ENCODE measurements at places on chromosomes 7 and 10.

GRCh38 chr10:5076615-5077014 is 17.6 kb upstream of the AKR1C3 start:
- DNase-seq = no peak

DNA sequence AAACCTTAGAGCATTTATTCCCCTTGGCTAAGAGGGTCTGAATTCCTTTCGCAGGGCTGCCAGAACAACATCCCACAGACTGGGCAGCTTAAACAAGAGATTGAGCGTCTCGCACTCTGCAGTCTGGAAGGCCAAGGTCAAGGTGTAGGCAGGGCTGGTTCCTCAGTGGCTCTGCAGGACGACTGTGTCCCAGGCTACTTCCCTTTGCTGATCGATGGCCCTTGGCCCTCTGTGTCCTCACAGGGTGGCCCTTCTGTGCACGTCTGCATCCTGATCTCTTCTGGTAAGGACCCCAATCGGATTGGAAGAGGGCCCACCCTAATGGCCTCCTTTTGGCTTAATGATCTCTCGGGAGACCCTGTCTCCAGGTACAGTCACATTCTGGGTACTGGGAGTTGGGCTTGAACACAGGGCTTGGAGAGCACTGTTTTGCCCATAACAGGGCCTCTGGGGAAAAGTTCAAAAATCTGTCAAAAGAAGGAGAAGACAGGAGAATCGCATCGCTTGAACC is 35.1 kb upstream of the DNAJB6 start:
- no peak for DNase-seq

GRCh38 chr7:41421056-41421455 is 281.8 kb downstream of the INHBA start:
- DNase-seq = no peak

GRCh38 chr10:24561453-24561852 is 162.2 kb downstream of the ARHGAP21 start:
- no peak for DNase-seq

DNA sequence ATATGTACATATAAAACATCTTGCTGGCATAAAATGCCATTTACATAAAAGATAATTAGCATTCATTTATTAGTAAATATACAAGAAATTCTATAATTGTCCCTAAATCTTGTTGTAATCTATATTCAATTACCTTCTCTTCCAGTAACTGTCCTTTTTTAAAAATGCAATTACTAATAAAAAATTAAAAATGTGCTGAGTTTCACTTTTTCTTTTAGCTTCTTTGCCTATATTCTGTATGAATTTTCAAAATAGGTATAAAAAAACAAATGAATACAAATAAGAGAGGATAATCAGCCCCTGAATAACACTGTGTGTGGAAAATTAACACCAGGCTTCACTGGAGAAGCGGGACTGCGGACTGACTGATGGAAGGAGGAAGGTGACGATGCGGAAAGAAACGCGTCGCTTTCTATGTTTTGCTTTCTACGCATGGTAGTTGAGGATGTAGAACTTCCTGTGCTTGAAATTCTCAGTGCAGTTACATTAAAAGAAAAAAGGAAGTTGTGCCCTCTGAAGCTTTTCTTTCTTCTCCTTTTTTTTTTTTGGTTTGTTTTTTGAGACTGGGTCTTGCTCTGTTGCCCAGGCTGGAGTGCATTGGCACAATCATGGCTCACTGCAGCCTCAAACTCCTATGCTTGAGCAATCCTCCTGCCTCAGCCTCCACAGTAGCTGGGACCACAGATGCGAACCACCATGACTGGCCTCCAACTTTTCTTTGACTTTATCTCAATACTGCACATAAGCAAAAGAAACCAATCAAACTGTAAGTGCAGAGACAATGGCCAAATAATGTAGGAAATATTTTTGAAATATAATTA is 7.4 kb upstream of the ZMYND11 start:
- DNase-seq = peak; percentile 20

- no peak for DNase-seq
Measured at GRCh38 chr10:13003004-13003403, 1.5 kb upstream of the CCDC3 start.

DNA sequence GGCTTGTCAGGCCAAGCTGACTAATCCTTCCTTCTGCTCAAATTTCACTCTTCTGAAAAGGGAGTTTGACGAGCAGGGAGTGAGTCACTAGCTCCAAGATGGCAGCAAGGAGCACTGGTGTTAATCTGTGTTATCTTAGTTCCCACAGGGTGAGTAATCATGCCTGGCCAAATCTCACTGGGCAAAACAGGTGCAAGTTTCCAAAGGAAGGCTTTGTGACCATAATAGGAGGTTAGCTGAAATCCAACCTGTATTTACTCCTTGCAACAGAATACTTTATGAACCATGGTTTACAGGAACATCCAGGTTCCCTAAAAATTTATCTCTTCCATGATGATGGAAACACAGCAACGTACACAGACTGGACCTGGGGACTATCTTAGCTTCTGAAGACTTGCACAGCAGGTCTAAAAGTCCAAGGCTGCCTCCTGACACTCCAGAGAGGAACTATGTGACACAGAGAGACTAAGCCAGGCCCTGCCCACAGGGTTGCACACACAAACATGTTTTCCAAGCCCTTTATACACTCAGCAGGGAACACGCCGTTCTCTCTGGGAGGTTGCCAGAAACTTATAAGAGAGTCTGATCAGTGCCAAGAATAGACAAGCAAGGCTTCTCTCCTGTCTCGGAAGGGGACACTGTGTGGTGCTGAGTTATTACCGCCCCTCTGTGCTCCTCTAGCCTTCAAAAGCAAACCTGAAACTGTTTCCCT is 46.3 kb downstream of the PDK4 start:
- no peak for DNase-seq

- no peak for DNase-seq
Measured at GRCh38 chr10:124119946-124120345, 26.5 kb upstream of the CHST15 start.

DNA sequence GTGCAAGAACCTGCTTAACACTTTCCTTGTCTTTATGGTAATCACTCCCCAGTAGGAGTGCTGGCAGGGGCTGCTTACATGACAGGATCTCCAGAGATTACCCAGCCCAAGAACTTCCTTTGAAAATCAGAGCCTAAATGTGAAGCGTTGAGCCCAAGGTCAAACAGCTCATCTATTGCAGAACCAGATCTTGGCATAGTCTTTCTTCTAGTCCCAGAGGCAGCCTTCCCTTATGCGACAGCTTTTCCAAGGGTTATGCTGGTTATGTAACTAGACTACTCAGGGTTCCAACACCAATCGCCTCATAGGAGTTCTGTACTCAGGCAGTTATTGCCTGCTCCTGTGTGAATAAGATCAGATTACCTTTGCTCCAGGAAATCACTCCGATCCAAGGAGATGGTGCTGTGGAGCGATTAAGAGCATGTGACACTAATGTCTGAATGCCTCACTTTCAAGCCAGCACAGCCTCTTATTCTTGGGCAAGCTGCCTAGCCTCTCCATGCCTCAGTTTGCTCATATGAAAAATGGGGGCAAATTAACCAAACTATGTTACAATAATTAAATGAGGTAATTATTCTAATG is 8.4 kb upstream of the LGI1 start:
- no peak for DNase-seq

DNA sequence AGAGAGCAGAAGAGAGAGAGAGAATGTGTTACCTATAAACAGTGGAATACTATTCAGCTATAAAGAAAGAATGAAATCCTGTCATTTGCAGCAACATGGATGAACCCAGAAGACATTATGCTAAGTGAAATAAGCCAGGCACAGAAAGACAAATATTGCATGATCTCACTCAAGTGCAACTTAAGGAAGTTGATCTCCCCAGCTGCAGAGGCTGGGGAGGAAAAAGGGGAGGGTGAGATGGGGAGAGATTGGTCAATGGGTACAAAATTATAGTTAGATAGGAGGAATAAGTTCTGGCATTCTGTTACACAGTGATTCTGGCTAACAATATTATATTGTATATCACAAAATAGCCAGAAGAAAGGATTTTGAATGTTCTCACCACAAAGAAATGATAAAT is 11.2 kb upstream of the JAZF1 start:
- DNase-seq = no peak

- DNase-seq = no peak
Measured at GRCh38 chr7:27890205-27890849, 150.4 kb downstream of the TAX1BP1 start.

GRCh38 chr10:106980495-106981451 is 183.7 kb downstream of the SORCS1 start:
- no peak for DNase-seq

DNA sequence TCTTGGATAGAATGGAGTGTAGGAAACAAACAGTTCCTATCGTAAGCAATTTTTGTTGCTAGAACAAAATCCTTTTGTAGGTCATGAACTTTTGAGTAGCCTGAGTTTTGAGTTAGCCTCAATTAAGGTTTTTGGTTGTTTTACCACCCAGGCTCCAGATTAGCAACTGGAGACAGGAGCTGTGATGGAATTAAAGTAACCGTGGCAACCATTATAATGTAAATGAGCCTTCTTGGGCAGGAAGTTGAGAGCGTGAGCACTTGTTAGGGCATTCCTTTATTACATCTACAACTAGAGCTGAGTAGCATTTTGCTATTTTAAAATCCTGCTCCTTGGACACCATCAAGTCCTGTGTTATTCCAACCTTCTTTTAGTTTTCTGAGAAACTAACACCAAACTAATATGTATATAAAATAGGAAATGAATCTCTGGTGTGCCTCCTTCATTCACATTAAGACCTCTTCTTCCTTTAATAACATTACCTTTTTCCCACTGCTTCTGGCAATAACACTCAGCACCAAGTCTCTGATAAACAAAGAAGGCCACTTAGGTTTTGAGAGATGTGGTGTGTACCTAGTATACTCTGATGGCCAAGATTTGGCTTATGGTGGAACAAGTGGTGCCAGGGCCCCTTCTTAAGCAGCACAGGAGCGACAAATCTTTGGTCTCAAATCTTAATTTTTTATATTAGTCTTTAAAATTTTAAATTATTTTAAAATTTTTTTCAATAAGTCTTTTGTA is 34.0 kb downstream of the AHCYL2 start:
- no peak for DNase-seq

DNA sequence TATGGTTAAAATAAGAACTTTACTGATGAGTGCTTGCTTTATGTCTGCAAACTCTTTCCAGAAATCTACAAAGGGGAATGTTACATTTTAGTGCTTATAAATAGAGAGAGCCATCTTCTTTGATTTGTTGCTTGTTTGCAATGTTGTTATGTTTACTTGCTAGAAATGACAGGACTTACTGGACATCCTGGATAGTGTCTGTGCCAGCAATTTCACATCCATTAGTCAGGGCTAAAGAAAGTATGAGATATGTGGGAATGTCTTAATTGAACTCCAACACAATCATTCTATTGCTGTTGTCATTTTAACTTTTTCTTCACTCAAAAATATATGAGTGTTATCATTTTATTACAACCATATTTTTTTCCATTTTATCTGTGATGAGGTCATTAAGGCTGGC is 453.2 kb downstream of the TNS3 start:
- DNase-seq = no peak

DNA sequence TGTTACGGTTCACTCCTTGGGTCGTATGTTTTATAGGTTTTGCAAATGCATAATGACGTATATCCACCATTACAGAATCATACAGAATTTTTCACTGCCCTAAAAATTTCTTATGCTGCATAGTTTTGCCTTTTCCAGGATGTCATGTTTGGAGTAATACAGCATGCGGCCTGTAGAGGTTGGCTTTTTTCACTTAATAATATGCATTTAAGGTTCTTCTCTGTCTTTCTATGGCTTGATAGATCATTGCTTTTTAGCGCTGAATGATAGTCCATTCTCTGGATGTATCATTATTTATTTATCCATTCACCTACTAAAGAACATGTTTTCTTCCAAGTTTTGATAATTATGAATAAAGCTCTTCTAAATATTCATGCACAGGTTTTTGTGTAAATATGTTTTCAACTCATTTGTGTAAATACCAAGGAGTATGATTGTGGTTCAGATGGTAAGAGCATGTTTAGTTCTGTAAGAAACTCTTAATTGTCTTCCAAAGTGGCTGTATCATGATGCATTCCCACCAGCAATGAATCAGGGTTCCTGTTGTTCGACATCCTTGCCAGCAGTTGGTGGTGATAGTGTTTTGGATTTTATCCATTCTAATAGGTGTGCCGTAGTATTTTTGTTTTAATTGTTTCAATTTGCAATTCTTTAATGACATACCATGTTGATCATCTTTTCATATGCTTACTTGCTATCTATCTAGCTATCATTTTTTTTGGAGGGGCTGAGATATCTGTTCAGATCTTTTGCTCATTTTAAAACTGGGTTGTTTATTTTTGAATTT is 531.2 kb upstream of the GHITM start:
- DNase-seq = no peak
